Ascending aorta (tissue), 2 donors: ENCODE measurements at places on chromosomes 2 and 18.

GRCh38 chr2:66865161-66865560, 430.2 kb downstream of the MEIS1 start:
- DNase-seq = no peak

DNA sequence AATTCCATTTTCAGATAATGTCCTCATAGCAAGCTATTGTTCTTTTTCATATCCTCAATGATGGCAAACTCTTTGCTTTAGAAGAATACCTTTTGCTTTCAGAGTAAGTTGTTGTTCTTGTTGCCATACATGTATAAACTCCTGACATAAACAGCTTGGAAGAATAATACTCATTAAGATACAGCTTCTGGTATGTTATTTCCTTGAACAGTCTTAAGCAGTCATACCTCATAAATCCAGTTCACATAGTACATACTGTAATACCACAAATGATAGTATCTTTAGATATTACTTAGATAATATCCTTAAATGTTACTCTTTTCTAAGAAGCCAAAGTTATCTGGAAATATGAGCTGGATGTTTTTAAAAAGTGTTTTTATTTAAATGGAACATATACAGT, 23.2 kb downstream of the METTL8 start:
- no peak for DNase-seq

GRCh38 chr2:66929632-66930338, 467.3 kb upstream of the ETAA1 start:
- DNase-seq = no peak

- DNase-seq = no peak
Measured at GRCh38 chr18:48371854-48372602, 37.2 kb downstream of the ZBTB7C start.

GRCh38 chr2:10137053-10137843, 14.7 kb downstream of the RRM2 start:
- no peak for DNase-seq

DNA sequence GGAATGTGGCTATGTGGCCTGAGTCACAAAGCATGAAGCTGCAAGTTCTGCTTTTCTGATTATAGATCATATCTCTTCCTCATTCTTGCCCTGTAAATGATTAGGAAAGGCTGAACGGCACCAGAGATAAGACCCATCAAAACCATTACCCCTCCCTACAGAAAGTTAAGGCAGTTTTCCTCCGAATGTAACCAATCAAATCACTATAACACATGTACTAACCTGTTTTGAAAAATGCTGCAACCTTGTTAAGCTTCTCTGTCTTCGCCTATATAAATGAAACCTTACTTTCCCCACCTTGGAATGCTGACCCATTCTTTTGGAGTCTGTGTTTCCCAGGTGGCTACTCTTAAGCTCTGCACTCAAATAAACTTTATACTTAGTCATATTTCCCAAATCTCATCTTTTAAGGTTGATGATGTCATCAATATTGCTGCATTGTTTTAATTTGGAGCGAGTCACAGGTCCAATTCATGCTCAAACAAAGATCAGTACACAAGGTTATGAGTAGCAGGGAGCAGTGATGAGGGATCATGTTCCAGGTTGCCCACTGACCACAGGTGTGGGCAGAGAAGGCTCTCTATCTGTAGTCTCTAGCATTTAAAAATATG, 662.3 kb downstream of the IRS1 start:
- no peak for DNase-seq
